CD4-positive, alpha-beta T cell treated with Interferon gamma for 1 hour (primary cell): ENCODE measurements at places on chromosomes 4 and X.

DNA sequence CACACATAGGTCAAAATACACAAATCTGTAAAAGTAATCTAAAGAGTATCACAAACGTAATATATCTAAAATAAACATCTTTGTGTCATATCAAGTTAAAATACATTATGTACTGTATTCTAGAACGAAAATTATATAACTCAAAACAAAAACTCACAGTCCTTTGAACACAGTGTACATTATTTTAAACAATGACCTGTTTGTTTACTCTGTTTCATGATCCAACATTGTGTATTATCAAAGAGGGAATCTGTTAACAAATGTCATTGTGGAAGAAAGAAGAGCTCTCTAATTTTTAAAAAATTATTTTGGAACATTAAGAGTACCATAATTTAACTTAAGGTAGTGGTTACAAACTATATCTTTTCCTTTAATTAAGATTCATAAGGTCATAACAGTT, 144.1 kb downstream of the FRYL start:
- no peak for DNase-seq

DNA sequence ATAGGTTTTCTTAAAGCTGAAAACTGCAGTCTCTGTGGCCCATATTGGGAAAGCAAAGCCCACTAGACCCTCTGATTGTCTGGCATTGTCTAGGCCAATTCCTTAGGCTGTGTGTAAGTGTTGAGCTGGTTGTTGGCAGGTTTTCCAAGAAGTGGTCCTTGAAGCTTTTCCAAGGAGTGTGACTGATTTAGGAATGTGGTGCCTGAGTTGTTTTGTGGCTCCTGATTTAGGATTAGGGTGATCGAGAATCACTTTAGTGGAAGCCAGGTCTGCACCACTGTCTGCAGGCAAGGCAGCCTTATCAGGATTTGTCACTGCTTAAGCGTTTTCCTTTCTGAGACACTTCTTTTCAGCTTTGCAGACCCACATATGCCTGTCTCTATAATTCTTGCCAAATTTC, 339.0 kb upstream of the DDX53 start:
- DNase-seq: no peak

GRCh38 chr4:128525387-128525786, 237.8 kb upstream of the PGRMC2 start:
- no peak for DNase-seq

DNA sequence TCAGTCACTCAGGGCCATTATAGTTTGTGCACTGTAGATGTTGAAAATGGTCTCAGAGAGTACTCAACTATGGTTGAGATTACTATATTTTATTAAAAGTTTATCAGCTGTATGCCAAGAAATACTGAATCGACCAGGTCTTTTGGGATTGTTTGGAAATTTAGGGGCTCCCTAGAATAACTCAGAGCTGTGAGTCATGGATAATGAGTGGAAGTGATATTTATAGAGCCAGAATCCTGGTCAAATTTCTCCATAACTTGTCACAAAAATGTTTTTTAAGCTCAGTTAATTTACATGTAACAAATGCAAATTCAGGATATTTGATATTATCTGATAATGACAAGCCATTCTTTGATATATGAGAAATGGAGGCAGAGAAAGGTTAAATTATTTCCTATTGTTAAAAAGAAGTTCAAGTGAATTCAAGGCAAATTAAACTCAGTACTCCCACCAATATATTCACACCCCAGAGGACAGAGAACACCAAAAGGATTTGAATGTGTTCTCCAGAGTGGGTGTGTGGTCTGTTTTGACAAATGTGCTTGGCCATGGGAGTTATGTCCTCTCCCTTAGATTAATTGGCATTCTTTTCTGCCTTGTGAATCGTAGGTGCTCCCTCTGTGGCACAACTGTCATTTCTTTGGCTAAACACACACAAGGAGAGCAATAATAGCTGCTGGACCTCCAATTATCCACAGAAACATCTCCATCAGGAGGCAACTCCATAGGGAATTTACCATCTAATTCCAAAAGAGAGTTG, 37.7 kb downstream of the ARHGAP24 start:
- DNase-seq: no peak

- DNase-seq: no peak
Observed at GRCh38 chr4:38919494-38919893, 51.9 kb downstream of the FAM114A1 start.

GRCh38 chr4:68683034-68683433, 12.6 kb upstream of the UGT2B15 start:
- DNase-seq: no peak

- DNase-seq: no peak
Observed at GRCh38 chr4:15653864-15654592, 1.1 kb downstream of the FBXL5 start.

DNA sequence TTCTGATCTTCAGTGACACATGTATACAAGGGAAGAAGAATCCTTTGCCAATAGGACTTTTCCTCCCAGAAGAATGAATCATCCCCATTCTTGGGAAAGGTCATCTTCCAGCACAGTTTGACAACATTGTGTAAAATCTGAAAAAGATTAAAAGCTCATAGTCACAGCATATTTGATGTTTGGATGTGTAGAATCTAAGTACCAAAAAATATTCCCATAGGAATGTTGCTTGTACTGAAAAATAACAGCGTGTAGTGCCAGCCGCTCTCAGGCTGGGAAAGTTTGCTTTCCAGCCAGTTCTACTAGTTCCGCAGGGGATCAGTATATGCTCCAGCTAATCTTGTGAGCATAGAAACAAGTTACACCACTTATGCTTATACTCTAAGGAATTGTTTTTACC, 74.7 kb upstream of the IL13RA1 start:
- no peak for DNase-seq

GRCh38 chrX:43375136-43375535, 281.0 kb upstream of the MAOA start:
- DNase-seq: no peak
